ENCODE measurements at places on chromosomes 5 and 9.

DNA sequence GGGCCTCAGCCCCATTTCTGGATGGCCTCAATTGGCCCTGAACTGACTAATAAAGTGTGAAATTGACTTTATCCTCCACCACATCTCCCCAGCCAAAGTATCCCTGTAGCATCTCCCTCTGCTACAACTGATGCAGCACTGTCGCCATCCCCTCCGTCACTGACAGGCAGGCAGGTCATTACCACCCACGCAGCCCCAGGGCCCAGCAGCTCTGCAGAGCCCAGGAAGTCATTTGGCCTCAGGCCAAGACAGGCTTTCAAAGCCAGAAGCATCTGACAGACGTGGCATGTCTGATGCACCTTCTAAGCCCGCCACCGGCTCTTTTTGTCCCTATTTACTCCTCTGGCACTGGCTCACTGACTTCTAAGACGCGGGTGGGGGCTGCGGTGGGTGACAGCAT lies 65.3 kb downstream of the ARHGEF37 start:
- no peak for DNase-seq

GRCh38 chr5:14063138-14063537 lies 80.0 kb upstream of the TRIO start:
- DNase-seq = no peak

DNA sequence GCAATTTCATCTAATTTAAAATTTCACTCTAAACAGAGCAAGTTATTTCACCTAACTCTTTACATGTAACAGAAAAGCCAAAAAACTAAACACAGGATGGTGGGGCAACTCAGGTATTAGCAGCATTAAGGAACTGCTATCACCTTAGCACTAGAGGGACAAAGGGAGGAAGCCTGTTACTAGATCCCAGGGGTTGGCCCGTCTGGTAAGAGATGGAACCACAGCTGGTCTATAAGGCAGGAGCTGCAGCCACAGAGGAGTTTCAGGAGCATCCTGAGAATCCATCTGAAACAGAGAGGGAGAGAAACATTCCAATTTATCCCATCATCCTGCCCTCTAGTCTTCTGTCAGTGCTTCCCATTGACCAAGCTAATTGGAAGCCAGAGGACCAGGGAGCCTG lies 300.3 kb downstream of the MRPS30 start:
- DNase-seq = no peak

- DNase-seq = peak; percentile 21
Observed at GRCh38 chr9:126397056-126397455, 70.4 kb downstream of the MVB12B start.
